ENCODE measurements at places on chromosomes 5 and 9.

DNA sequence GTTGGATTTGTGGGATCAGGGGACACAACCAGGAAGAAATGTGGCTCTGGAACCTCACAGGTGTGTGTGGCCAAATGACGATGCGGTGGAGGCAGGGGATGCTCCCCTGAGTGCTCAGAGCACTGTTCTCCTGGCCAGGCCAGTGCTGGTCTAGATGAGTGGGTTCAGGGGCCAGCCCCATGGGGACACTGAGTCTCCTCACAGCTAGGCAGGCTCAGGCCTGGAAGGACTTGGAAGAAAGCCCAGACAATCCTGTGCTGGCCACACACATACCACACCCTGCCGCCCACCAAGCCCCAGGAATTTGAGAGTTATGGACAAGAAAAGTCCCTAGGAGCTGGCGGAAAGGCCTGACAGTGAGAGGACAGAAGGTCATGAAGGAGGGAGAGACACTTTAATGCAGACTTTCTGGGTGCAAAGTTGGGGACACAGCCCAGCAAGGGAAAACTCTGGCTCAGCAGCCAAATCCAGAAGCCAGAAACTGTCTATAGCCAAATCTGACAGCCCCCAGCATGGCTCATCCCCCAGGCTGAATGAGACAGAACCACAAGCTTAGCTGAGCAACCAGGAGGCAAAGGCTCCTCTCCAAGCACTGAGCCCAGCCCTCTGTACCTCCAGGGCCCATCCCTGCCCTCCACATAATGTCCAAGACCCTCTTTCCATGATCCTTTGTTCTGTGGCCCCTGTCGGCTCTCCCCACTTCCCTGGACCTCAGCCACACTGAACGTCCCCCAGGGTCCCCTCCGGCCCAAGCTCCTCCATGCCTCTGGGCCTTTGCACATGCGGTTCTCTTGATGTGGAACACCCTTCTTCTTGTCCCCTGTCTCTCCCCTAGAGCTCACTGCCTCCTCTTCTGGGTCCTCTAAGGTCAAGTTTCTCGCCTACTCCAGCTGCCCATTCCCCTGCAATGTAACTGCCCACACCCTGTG is 22.4 kb downstream of the LHX6 start:
- DNase-seq, result no peak

GRCh38 chr5:98540056-98540455 is 233.4 kb upstream of the RGMB start:
- no peak for DNase-seq

DNA sequence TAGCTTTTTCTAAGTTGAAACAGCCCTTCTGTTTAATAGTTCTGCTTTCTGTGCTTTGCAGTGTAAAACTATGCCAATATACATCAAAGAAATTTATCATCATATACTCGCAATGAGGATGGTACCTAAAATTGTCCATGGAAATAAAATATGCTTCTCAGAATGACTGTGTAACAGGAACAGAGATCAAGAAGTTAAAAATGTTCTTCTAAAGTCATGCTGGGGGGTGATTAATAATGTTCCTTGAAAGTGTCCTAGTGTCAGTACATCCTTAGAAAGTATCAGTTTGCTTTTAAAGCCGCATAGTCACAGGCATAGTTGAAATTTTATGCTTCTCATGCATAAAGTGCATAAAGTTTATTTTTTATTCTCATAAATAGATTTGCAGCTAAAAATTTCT is 4.0 kb upstream of the LRRC70 start:
- no peak for DNase-seq

- no peak for DNase-seq
Observed at GRCh38 chr9:13351778-13352386, 72.4 kb upstream of the MPDZ start.

DNA sequence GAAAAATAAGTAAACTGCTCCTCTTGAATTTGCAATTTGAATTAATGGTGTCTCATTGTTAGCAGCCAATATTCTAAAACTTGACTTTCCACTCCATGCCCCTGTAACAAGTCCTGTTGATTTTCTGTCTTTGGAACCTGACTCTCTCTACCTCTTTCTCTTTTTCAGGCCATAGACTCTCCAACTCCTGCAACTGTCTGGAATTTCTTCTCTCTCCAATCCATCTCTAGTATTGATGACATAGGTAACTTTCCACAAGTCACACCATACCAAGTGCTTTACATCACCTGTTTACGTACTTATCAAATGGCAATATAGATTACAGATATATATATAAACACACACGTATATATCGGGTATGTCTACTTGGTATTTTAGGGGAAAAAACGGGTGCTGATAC is 923 bp downstream of the C5orf34 start:
- DNase-seq, result no peak

DNA sequence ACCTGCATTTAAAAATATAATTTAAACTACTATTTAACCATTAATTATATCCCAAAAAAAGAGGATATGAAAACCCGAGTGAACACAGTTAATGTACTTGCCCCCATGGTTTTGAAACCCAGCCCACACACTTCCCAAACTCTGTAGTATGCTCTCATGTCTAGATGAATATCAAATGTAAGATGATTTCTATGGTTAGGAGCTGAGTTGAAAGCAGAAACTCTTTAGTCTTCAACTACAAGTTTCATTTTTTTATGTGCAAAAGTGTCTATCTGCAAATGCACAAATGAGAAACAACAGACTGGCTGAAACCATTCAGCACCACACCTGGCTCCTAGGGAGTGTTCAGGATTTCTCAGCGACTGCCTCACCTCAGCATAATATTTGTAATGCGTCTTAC is 183.3 kb downstream of the SEMA5A start:
- DNase-seq, result no peak

GRCh38 chr5:151383011-151383410 is 35.7 kb upstream of the SLC36A2 start:
- no peak for DNase-seq

DNA sequence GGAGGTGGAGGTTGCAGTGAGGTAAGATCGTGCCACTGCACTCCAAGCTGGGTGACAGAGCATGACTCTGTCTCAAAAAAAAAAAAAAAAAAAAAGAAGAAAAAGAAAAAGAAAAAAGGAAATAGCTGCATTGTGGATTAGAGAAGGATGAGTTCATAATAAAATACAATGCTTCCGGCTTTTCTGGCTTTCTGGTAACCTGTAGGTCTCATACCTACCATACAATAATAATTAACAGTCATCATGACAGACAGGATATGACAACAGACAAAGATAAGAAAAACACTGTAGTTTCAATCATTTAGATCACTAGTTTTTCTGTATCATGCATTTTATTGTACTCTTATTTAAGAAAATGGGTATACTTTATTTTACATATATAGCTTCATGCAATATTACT is 40.7 kb upstream of the TRPM3 start:
- no peak for DNase-seq

DNA sequence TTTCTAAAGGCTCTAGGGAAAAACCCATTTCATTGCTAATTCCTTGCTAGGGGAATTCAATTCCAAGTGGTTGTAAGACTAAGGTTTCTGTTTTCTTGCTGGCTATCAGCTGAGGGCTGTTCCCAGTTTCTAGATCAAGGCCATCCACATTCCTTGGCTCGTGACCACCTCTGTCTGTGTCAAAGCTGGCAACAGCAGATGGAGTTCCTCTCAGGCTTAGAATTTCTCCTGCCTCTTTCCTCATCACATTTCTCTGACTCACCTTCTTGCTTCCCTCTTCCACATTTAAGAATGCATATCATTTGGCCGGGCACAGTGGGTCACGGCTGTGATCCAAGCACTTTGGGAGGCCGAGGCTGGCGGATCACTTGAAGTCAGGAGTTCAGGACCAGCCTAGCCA is 19.0 kb downstream of the DAB2IP start:
- DNase-seq, result no peak

- DNase-seq, result no peak
Observed at GRCh38 chr5:160847526-160848085, 4.4 kb downstream of the ATP10B start.

DNA sequence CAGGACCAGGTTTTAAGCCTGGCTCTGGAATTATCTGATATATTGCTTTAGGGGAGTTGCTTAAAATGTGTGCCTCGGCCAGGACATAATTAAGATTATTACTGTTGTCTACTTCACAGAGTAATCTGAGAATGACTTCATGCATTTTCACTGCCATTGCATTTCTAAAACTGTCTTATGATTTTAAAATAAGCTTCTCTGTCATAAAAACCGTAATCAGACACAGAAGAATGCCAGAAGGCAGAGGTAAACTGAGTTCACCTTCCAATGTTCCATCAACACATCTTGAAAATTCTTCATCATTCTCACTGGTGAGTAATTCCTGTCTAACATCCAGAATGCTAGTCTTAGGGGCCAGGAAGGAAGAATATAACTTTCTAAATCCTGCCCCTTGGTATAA is 47.1 kb downstream of the ISOC1 start:
- no peak for DNase-seq

- DNase-seq, result no peak
Observed at GRCh38 chr5:132303589-132303988, 9.4 kb downstream of the SLC22A4 start.
